ENCODE measurements at places on chromosomes 16 and 17.

- no peak for DNase-seq
Measured at GRCh38 chr16:27335349-27336053, 21.7 kb downstream of the IL4R start.

GRCh38 chr16:85991425-85991824 is 92.5 kb downstream of the IRF8 start:
- no peak for DNase-seq

DNA sequence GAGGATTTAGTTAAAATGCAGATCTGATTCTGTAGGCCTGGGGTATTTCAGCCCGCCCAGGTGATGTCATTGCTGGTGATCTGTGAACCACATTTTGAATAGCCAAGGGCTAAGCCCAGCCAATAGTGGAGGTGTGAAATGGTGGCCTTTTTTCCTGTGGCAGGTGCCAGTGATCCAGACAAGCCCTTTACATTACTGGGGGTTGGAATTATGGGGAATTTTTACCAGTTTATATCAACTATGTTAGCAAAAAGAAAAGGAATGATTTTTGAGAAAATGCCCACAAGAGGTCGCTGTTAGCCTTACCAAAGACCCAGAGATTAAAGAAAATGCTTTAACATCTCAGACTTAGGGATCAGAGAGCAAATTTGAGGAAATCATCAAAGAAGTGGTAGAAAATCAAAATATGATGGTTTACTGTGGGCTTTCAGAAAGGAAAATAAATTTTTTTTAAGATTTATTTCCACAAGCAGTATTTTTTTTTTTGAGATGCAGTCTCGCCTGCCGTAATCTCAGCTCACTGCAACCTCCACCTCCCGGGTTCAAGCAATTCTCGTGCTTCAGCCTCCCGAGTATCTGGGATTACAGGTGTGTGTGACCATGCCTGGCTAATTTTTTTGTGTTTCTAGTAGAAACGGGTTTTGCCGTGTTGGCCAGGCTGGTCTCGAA is 3.9 kb downstream of the VPS35L start:
- DNase-seq: peak; percentile 23

GRCh38 chr17:4127555-4127954 is 15.3 kb downstream of the ZZEF1 start:
- DNase-seq: no peak

GRCh38 chr16:17205279-17206211 is 265.2 kb downstream of the XYLT1 start:
- DNase-seq: no peak

DNA sequence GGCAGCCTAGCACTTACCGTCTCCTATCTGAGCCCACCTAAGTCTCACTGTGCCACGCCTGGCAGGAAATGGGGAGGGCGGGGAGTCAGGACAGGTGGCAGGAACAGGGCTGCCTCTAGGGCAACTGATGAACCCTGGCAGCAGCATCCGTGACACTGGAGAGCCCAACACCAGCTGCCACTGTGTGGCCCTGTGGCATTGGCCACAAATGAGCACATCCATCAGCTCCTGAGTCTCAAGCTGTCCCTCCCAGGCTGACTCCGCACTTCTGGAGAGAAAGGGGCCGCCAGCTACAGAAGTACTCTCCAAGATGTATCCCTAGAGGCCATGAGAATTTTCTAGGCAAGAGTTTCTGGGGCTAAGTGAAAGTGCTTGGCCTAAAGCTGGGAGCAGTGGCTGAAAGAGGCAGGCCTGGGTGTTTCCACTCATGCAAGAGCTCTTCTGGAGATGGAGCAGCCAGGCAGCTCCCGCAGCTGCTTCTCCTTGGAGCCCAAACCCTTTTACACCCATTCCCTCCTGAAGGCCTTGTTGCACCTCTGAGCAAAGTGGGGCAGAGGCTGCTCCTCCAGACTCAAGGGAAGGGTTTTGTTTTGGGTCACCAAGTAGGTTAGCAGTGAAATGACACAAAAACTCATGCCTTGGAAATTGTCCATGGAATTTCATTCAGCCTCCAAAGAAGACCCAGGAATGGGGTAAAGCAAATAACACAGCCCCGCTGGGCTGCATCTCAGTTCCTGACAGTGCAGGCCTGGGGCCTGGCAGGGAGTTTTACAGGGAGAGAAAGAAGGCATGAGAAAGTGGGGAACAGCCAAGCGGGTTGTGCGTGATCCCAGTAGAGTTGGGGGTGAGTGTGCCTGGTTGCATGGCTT is 25.8 kb downstream of the PEMT start:
- DNase-seq: no peak

GRCh38 chr17:48575673-48576478 is 2.3 kb downstream of the HOXB4 start:
- DNase-seq: no peak

- peak; percentile 72 for DNase-seq
Measured at GRCh38 chr16:50671644-50672260, 9.4 kb downstream of the SNX20 start.

DNA sequence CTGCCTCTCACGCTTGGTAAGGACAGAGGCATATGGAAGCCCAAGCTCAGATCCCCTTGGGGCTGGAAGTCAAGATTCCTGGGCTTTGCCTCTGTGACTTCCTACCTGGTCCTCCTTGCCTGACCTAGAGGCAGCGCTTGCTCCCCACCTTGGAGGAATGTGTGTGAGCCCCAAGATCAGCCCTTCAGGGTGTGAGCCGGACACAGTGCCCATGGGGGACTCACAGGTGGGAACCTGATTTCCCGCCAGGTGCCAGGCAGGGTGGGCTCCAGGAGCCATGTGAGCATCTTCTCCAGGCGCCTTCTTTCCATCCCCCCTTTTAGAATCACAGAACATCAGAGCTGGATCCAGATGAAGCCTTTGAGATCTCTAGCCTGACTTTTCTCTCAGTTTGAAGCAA is 10.2 kb downstream of the CD300LG start:
- no peak for DNase-seq

DNA sequence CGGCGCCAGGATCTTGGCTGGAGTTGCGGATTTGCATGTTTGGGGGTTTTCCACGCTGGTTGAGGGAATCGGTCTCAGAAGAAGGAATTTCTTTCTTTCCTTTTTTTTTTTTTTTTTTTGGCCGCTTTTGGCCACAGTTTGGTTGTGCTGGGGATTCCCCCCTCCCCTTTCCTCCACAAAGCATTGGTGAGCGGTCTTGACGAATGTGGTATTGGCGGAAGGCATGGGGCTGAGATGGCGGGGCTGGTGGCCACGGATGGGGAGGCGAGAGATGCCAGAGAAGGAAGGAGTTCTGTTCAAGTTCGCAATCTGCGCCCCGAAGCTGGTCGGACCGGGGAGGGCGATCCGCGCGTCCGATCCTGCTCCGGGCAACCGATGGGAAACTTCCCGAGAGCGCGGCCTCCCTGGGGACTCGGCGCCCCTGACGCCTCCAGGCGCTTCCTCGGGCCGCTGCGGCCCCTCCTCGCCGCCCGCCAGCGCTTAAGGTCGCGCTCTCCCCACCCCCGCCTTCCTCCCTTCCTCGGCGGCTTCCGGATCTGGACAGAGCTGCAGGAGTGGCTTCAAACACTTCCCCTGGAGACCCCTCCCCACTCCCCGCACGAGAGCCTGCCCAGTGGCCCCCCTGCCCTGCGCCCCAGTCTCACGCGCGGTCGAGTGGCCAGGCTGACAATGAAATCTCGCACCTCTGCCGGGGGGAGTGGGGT is 43.2 kb downstream of the RAI1 start:
- DNase-seq: no peak

GRCh38 chr17:48159232-48159631 is 51.7 kb downstream of the SNX11 start:
- no peak for DNase-seq

DNA sequence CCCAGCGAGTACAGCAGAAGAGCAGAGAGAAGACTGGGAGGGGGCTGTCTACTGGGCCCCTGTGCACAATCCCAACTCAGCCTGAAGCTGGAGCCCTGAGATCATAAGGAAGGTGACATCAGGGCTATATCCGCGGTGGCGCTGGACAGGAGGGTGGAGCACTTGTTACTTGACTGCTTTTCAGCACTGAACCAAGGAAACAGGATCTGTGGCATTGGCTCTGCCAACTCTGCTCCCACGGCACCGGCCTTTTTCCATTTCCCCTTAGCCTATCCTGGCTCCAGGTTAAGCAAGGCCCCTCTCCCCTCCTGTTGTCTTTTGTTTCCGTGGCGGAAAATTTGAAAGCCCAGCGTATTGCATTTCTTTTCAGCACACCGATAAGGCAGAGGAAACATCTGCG is 125.0 kb upstream of the IRX3 start:
- DNase-seq: no peak

DNA sequence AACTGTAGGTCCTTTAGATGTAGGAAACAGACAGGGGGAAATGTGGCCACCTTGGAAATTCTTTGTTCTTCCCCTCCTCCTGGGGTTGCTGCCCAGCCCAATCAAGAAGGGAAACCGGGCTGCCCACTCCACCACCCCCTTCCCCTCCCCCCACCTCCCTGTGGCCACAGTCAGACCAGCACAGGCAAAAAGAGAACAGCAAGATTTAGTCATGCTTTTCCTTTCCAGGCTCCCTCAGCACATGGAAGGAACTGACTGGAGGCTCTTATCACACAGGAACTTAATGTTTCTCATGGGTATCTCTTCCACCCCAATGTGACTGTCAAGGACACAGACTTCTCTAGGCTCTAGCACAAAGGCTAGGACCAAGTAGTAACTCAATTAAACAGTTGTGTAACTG is 3.0 kb upstream of the CCL1 start:
- no peak for DNase-seq

- DNase-seq: no peak
Measured at GRCh38 chr17:74523308-74523707, 8.0 kb downstream of the CD300LB start.

DNA sequence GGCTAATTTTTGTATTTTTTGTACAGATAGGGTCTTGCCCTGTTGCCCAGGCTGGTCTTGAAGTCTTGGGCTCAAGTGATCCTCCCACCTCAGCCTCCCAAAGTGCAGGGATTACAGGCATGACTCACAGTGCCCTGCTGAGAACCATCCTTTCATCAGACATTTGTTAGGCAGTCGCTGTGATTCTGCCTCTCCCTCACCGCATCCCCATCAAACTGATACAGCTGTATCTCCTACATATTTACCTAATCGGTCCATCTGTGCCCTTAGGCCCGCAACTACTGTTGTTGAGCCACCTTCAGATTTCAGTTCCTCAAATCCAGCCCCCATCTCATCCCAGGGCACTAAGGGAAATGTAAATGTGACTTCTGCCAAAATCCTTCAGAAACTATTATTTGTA is 2.0 kb upstream of the SLC43A2 start:
- no peak for DNase-seq

- no peak for DNase-seq
Measured at GRCh38 chr17:82495844-82496528, 23.5 kb upstream of the FOXK2 start.

- no peak for DNase-seq
Measured at GRCh38 chr16:72938795-72939164, 109.1 kb downstream of the ZFHX3 start.

GRCh38 chr16:72427051-72427782 is 255.3 kb upstream of the PMFBP1 start:
- DNase-seq: no peak

GRCh38 chr16:62760398-62760797 is 724.2 kb upstream of the CDH8 start:
- DNase-seq: no peak

- DNase-seq: no peak
Measured at GRCh38 chr17:74759243-74759801, 10.9 kb downstream of the NHERF1 start.
